ENCODE measurements at places on chromosomes 4 and X.
A peak's percentile ranks its signal among the peaks of the same experiment; 100 is the strongest.

GRCh38 chrX:21745756-21746155 is 12.2 kb downstream of the SMPX start:
- DNase-seq, result no peak

- no peak for DNase-seq
Observed at GRCh38 chrX:11688201-11688600, 22.5 kb upstream of the ARHGAP6 start.

GRCh38 chr4:112898357-112899141 is 150.9 kb upstream of the ANK2 start:
- DNase-seq, result no peak

DNA sequence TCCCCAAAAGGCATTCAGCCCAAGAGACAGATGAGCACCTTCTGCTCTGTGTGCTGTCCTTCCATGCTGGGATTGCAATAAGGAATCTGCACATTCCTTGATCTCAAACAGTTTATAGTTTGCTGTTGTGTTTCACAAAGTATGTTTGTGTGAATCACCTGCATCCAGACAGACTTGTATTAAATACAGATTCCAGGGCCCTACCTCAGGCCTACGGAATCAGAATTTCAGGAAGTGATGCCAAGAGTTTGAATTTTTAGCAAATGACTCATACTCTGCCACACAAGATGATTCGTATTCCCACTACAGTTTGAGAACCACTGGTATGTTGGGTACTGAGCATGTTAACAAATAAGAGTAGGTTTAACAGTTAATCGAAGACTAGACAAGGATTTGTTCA is 7.0 kb downstream of the VAMP7 start:
- DNase-seq, result peak; percentile 50

GRCh38 chr4:61199873-61200186 is 296 bp upstream of the ADGRL3 start:
- no peak for DNase-seq

DNA sequence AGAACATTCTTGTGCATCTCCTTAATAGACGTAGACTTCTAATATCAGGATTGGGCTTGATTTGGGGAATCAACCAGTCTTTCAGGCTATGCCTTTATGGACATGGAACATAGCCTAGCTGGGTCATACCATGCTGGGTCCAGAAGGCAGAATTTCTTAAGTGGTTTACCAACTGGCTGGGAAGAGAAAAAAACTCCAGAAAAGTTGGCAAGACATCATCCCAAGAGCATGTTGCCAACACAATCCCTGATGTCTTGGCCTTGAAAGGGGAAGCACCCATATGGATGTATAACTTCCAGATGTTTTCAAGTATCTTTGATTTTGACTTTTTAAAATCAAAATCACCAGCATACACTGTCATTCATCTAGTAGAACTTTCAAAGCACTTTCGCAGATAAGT is 138.0 kb upstream of the FGF13 start:
- DNase-seq, result no peak

GRCh38 chr4:24729119-24729730 is 66.1 kb upstream of the SOD3 start:
- DNase-seq, result no peak

DNA sequence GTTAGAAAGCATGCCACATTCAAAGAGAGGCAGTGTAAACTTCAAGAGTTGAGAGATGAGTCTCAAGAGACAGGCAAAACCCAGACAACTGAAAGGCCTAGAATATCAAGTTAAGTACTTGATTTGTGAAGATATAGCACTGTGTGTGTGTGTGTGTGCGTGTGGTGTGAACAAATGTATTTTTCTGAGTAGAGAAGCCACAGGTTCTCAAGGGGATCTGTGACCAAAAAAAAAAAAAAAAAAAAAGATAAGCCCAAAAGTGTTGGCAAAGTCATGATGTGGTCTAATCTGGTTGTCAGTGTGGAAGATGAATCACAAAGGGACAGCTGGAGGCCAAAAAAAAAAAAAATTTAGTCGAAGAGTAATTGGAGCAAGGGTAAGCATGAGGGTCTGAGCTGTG is 3.9 kb downstream of the RIPPLY1 start:
- DNase-seq, result no peak

DNA sequence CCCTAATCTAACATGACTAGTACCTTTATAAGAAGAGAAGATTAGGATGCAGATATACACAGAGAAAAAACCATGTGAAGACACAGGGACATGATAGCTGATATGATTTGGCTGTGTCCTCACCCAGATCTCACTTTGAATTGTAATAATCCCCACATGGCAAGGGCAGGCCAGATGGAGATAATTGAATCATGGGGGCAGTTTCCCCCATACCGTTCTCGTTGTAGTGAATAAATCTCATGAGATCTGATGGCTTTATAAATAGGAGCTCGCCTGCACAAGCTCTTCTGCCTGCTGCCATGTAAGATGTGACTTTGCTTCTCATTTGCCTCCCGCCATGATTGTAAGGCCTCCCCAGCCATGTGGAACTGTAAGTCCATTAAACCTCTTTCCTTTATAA is 364.3 kb downstream of the FBXW7 start:
- DNase-seq, result no peak

GRCh38 chr4:189979196-189980047 is 38.8 kb downstream of the FRG1 start:
- no peak for DNase-seq
